Stimulated activated CD4-positive, alpha-beta T cell treated with anti-CD3 and anti-CD28 coated beads, Interleukin-1b, Interleukin-23, amount 100 ng/mL, for 4 hours (primary cell): ENCODE measurements at places on chromosomes 12 and 14.

DNA sequence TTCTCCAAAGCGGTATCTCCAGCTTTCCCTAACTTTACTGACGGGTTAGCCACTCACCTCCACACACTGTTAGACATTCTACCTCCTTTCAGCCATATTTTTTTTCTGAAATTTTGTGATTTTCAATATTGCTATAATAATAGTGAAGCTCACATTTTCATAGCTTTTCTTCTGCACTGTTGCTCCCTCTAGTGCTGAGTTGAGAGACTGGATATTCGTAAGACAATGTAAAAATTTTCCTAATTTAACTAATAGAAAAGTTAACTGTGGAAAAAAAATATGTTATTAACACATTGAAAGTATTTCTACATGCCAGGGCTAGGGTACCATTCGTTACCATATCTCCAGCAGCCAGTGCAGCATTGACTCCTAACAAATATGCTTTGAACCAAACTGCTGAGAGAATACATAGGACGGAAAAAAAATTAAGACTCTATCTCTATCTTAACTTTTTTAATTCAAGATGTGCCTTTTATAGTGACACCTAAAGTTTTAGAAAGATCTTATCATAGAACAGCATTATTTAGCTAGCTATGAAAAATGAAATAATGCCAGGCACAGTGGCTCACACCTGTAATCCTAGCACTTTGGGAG, 48.7 kb upstream of the ABCC9 start:
- no peak for DNase-seq

- no peak for DNase-seq
Observed at GRCh38 chr12:68580911-68581310, 29.8 kb upstream of the RAP1B start.

DNA sequence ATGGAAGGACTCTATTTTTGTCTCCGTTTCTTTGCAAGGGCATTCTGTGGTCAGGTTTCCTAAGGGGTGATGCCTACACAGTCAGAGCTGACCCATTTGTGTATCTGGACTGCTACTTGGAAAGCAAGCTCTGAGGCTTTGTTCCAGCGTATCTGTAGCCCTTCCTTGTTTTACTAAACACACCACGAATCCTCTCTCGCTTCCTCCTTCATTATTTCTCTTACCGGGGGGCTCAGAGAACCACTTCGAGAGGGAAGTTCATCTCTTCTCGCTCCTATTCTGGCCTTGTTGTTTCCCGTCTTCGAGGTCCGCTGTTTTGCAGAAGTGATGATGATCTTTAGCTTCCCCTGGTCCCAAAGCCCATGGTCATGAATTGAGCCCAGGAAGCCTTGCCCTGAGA, 164.7 kb downstream of the SSPN start:
- DNase-seq: no peak

GRCh38 chr14:80959496-80959895, 4.1 kb downstream of the TSHR start:
- DNase-seq: peak; percentile 37

DNA sequence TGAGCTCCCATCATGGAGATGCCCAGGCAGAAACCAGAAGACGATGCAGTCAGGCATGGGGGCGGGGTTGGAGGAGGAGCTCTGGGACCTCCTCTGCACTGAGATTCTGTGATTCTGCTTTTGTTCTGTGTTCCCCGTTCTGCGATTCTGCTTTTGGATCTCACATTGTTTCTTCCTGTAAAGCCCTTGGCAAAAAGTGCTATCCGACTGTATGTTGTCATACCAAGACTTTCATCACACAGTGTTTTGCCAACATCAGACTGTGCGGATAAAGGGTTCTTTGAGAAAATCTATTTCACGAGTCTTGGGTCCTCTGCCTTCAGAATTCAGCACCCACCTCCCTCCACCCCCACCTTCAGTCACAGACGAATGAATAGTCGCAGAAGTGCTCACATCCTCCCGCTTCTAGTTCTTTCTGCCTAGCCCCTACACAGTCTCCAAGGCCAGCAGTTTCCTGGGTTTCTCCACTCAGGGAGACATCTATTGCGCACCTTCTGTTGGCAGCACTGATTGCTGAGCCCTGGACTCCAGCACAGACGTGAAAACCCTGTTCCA, 24.7 kb upstream of the PWP1 start:
- DNase-seq: no peak

GRCh38 chr12:11761869-11762567, 112.5 kb downstream of the ETV6 start:
- no peak for DNase-seq

DNA sequence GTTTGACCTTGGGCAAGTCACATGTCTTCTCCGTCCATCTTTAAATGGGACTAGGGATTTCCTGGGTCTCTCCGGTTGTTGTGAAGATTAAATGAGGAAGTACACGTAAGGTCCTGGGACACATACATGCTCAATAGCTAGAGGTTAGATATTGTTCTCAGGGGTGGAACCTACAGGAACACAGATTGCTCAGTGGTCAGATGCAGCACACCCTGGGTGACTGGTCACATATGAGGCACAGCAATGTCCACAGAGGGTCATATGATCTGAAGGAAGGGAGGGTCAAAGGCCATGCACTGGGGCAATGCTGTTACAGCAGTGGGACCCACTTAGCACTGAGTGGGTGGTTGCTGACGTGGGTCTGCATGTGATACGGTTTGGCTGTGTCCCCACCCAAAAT, 11.4 kb upstream of the SLC8B1 start:
- DNase-seq: no peak

DNA sequence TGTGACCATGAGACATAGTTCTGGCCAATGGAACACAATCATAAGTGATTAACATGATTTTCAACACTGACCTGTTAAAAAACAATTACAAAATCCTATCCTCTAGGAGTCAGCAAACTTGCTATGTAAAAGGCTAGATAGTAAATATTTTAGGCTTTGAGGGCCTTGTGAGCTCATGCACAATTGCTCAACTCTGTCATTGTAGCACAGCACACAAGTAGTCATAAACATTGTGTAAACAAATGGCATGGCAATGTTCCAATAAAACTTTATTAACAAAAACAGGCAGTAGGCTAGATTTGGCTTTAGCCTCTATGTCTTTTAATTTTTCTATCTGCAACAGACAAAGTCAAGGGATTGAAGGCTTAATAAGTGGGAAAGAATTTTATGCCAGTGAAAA, 350.7 kb downstream of the C12orf50 start:
- DNase-seq: no peak

DNA sequence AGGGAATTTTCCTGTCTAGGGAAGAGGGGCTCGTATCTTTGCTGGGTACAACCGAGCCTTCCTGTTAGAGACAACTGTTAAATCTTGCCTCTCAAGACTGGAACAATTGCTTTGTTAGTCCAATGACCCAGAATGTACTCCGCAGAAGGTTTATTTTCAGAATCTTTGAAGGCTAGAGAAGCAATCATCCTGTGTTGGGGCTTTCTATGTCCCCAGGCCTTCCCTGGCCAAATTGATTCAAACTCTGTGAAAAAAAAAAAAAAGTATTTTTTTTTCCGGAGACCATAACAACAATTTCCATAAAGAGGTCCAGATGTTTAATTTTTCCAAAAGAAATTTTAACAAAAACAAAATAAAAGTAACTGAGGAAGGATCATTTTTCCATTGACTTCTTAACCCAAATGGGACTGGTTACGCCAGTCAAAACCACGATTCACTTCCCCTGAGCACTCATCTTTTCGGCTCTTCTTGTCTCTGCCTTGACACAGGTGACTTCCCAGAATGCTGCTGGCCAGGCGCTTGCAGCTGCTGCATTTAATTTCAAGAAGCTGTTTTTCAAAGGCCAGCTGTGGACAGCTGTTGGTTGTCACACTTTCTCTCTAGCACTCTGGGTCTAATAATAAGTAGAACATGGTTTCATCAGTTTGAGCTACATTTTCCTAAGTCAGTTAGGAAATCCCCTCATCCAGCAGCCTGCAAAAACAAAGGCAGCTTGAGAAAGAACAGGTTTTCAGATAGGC, 81.6 kb upstream of the MANSC4 start:
- DNase-seq: no peak

DNA sequence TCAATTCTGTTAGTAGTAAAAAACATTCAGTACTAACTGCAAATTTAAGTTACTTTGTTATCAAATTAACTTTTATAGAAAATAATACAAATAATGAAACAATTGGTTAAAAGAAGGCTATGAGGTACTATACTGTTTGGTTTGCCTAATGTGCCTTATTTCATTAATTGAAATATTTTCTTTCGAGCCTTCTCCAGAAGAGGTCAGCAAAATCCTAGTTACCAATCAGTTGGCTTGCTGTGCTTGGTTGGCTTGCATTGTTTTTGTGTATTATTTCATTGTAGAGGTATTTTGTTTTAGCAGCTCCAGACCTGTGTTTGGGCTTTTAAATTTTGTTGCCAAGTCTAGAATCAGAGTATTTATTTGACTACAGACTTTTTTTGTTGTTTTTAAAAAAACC, 68.5 kb downstream of the AEBP2 start:
- no peak for DNase-seq

- DNase-seq: no peak
Observed at GRCh38 chr14:33586806-33587205, 364.1 kb downstream of the EGLN3 start.

GRCh38 chr12:78767264-78767981, 97.2 kb upstream of the SYT1 start:
- DNase-seq: no peak

DNA sequence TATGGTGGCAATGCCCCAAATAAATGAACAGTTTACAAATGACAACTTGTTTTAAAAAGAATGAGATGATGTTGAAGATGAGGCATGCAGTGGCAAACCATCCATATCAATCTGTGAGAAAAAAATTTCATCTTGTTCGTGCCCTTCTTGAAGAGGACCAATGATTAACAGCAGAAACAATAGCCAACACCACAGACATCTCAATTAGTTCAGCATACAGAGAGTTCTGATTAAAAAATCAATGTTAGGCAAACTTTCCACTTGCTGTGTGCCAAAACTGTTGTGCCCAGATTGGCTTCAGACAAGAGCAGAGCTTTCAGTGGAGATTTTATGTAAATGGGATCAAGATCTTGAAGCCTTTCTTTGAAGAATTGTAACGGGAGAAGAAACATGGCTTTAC, 329.9 kb downstream of the BMP4 start:
- no peak for DNase-seq

DNA sequence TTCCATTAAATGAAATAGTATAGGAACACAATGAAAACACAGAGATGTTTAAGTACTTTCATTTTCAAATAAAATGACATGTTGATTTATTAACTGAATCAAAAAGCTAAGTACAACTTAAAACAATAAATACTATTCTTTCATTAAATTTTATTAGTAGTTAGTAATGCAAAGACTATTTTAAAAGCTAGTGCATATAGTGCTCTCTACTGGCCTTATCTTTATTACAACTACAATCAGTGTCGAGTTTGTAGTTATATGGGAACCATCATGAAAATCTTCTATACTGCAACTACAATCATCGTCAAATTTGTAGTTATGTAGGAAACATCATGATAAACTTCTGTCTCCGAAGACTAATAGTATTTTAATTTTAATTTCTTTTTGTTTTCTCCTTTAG, 8.9 kb upstream of the LIN7A start:
- no peak for DNase-seq

- DNase-seq: no peak
Observed at GRCh38 chr14:65770681-65771080, 358.2 kb downstream of the FUT8 start.

GRCh38 chr14:103946975-103947374, 4.6 kb upstream of the RD3L start:
- DNase-seq: no peak

GRCh38 chr12:106074361-106074705, 64.4 kb downstream of the NUAK1 start:
- DNase-seq: no peak

- DNase-seq: no peak
Observed at GRCh38 chr12:106345746-106346145, 11.8 kb upstream of the POLR3B start.

DNA sequence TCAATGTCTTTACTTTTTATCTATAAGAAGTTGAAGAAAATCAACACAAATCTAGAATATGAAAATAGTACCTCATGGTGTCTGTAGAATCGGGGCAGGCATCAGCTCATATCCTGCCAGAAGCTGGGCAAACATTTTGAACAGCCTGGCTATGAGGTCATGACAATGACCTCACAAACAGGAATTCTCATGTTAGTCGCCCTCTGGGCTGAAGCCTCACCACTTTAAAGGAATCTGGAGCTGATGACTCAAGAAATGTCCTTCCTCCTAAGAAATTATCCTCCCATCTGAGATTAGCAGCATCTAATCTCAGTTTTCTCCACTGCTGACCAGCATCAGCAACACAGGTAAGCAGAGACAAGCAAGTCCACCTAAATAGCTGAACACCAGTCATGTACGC, 27.1 kb downstream of the CLIP1 start:
- no peak for DNase-seq

- DNase-seq: no peak
Observed at GRCh38 chr12:105956662-105957457, 181.9 kb downstream of the NUAK1 start.

DNA sequence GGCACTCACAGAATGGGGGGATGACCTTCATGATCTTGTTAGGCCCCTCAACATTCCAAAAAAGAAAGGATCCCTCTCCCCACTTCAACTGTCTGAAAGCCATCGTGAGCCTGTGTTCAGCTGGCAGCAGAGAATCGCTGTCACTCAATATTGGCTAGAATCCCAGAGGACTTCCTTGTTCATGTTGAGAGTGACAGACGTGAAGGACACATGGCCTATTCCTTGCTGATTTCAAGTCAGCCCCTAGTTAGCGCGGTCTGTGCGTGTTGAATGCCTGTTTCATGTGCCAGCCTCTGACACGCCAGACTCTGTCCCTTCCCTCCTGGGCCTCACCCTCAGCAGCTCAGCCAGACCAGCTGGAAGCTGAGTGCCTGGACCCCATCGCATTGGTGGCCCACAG, 43.1 kb downstream of the DNAH10 start:
- DNase-seq: no peak

DNA sequence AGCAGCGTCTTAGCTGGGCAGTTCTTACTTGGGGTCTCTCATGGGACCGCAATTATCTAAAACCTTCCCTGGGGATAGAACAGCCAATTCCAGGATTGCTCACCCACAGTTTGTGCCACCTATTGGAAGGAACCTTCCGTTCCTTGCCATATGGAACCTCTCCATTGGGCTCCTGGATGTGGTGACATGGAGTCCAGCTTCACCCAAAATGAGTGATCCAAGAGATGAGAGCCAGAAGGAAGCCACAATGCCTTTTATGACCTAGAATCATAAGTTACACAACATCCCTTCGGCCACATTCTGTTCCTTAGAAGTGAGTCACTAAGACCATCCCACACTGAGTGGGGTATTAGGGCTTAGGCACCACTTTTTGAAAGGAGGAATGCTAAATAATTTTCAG, 164.4 kb downstream of the FBXL14 start:
- DNase-seq: no peak

DNA sequence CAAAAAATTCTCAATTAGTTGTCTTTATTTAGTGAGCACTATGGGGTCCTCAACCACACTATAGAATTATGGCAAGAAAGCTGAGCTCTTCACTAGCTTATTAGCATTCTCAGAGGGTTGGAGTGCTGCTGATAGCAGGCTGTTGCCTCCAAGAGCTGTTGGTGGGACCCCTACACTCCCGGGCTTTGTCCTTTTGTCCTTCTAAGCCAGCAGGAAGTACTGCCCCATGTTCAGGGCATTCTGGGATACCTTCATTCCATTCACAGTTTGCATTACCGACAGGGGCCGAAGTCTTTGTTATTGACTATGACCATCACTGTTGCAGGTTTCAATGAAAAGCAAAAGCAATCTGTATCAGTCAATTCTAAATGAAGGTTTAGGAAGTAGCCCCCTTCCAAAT, 89.5 kb upstream of the OTX2 start:
- no peak for DNase-seq
